ENCODE measurements at places on chromosomes 4 and X.

DNA sequence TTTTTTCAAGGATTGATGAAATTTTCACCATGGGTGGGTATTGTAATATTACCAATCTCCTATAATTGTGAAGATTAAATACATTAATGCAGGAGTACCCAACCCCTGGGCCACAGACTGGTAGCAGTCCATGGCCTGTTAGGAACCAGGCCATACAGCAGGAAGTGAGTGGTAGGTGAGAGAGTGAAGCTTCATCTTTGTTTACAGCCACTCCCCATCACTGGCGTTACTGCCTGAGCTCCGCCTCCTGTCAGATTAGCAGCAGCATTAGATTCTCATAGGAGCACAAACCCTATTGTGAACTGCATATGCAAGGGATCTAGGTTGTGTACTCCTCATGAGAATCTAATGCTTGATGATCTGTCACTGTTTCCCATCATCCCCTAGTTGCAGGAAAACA lies 15.1 kb downstream of the RAPGEF2 start:
- no peak for DNase-seq

- DNase-seq: no peak
These were observed 637 bp downstream of the AMER1 start for GRCh38 chrX:64204701-64205440.

DNA sequence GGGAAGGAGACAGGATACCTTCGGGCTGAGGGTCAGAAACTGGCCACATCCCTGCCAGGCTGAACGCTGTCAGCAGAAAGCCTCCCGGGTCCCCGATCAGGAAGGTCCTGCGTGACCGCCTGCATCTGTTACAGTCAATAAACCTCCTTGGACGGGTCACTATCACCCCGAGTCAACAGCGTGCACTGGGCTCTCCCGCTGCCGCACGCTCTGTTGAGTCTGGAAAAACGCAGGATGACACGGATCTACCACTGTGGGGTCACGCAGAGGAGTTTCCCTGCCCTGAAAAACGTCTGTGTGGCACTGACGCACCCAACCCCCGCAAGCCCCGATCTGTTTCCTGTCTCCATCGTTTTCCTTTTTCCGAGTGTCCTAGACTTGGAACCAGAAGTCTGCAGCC lies 12.1 kb downstream of the PPP2R3B start:
- DNase-seq: no peak

- no peak for DNase-seq
These were observed 146.2 kb upstream of the NDST4 start for GRCh38 chr4:115259642-115260041.

DNA sequence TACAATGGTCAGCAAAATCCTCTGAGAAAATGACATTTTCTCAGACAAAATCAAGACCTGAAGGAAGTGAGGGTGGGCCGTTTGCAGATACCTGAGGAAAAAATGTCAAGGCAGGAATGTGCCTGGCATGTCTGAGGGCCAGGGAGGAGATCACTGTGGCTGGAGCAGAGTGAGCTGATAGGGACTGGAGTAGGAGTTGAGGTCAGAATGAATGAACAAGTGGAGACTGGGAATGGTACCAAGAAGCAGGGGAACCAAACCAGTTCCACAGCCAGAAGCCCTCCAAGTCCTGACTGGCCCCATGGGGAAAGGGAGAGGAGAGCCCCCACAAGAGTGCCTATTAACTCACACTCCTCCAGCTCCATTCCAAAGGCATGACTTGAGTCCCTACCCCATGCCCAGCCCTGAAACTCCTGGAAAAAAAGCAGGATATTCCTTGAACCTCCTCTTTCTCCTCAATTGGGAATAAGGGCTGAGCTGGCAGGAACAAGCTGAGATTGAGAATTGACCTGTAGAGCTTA lies 41.5 kb downstream of the STEEP1 start:
- DNase-seq: no peak

DNA sequence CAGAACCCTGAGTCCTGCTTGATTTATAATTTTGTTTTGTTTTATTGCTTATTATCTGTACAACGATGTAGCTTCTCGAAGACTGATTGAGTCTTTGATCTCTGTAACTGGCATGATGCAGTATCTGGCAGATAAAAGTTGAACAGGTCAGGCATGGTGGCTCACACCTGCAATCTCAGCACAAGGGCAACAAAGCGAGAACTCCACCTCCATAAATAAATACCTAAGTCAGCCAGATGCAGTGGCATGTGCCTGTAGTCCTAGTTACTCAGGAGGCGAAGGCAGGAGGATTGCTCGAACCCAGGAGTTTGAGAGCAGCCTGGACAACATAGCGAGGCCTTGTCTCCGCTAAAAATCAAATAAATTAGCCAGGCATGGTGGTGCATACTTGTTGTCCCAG lies 15.7 kb upstream of the WDR19 start:
- no peak for DNase-seq

DNA sequence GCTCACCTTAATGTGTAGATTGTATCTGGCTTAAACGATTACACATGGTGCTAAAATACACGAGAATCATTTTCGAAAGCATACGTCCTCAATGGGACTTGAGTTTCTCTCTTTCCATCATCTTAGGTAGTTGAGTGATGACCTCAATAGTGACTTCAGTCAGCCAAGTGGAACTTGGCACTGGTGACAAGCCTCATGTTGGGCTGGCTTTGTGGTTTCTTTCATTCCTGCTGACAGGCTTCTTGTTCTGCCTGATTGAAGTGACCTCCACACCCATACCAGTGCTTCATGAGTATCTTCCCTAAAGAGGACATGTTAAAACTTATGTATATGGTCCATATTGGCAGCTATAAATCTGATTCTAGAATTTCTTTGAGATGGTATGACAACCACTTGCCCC lies 159.1 kb upstream of the WDR1 start:
- no peak for DNase-seq

DNA sequence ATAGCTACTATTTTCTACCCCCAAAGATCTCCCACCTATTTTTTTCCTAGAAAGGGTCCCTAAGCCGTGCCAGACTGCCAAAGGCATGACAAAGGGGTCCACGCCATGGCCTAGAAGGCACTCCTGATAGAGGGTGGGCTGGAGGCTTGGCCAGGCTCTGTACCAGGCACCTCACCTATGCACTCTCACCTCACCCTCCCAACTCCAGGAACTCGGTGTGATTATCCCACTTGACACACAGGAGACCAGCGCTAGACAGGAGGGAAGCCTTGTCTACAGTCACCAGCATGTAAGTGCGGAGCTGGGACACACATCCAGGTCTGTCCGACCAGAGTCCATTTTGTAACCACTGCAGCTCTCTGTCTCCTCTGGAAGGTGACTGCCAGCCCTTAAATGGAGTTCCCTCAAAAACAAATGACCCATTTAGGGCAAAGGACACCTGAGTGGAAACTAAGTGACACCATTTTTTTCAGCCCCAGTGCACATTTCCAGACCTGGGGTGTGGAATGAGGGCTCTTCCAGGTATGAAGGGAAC lies 106.4 kb downstream of the RTL5 start:
- DNase-seq: no peak

DNA sequence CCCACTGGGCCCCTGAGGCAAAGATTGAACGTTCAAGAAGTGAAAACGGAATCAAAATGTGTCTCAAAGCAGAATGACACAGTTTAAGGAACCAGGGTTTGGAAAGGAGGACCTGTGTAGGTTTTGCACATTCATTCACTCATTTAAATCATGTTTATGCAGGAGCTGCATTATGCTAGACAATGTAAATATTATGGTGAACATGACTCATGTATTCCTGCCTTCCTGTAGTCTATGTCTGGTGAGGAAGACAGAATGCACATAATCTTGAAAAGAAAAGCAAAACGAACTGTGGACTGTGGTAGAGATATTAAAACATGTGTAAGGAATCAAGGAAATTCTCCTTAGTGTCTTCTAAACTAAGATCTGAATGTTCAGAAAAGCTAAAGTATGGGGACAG lies 311.8 kb upstream of the SMIM31 start:
- no peak for DNase-seq

- peak; percentile 58 for DNase-seq
These were observed 208.8 kb downstream of the OR13H1 start for GRCh38 chrX:131752493-131753198.

DNA sequence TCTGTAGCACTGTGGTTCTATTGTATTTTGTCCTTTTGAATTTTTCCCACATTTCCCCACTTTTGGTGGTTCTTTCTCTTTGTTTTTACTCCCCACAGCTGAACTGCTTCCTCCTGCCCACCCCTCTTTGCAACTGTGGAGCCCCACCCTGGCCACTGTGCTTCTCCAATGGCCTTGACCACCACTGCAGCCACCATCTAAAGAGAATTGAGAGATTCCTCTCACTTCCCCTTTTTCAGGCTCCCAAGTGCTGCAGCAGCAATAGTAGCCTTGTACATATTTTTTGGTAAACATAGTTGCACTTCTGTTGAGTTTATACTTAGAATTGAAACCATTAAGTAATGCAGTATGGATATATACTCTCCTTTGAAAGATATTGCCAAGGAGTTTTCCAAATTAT lies 51.3 kb upstream of the FRMPD3 start:
- DNase-seq: no peak

DNA sequence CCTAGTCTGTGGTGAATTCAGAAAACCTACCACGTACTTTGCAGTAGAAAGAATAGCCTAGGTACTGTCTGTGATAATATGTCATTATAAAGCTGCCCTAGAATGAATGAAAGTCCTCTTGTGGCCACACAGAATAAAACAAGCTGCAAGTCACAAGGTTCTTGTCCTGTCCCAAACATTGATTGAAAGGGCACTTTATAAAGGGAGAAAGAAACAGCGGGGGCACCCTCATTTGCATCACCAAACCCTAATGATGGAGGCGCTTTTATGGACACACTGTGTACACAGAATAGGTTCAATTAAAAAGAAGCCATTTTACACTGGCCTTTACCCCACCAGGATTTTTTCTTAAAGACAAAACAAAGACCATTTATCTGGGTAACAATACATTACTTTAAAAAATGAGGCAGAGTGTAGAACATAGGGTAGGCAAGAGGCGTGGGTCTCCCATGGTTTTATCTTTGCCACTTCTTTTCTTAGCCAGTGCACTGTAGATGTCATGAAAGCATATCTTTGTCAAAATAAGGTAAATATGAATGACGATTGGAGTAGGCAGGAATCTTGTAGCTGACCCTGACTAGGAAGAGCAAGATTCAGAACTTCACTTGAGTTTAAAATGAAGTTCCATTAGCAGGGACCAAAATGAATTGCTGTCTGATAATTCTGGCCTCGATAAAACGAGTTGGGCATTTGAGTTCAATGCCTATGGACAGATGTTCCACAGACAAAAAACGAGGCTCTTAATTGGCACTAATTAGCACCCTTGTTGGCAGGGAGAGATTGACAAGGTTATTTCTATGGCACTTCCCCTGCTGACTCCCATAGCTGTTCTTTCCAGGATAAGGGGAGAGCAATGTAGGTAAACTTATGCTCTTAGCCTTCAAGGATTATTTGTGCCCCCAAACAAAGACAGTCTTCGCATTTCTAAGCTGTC lies 365.1 kb downstream of the AFF2 start:
- no peak for DNase-seq

DNA sequence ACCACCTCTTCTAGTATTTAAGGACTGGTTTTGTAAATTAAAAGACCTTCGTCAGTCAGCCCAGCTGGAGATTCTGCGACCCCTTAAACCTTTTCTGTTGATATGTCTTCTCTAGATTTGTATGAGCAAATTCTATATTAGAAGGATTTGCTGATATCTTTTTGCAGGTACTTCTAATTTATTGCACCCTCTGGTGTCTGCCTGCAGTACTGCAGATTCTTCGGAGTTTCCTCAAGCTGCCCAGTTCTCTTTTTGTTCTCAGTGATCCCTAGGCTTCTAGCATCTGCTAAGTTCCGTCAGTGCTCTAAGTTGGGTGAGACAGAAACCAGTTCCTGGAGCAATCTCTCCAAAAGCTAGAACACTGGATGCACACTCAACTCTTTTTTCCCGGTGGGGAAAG lies 545.2 kb downstream of the C4orf33 start:
- DNase-seq: no peak

DNA sequence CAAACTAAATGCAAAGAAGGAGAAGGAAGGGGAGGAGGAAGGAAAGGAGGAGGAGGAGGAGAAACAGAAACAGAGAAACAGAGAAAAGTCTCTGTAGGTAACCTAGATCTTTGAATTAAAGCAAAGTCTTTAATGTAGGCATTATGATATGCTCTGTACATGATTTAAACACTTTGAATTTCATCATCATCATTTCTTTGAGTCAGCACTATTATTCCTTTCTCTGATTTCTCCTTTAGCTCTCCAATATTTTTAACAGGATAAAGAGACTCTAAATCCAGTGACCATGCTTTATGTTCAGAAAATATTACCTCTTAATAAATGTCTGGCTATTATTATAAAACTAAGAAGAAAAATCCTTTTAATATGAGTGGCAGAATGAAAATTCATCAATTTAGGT lies 124.3 kb downstream of the ANTXR2 start:
- no peak for DNase-seq

DNA sequence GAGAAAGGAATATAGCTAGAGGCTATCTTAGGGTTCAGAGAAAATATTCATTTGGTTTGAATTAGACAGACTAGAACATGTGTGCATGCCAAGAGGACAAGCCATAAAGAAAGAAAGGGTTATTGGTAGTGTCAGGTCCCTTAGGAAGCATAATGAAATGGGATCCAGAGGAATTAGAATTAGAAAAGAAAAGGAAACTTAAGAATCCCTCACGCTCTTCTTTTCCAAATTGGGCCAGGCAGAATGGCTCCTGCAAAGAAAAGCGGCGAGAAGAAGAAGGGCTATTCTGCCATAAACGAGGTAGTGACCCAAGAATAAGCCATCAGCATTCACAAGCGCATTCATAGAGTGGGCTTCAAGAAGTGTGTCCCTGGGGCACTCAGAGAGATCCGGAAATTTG lies 4.9 kb upstream of the ABCG2 start:
- DNase-seq: no peak

DNA sequence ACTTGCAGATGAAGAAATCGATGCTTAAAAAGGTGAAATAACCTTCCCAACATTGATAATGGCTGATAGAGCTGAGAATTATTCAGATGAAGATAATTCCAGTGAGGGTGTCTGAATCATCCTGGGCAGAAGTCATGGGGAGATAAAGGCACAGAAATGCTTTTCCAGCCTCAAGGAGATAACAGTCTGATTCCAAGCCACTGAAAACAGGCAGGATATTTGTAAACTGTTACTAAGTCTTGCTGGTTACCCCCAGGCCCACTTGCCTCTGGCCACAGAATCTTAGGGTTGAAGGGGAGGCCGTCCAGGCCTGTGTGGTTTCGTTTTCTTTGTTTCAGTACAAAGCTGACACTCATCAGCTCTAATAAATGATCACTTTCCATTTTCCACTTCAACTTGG lies 158.5 kb downstream of the SH3KBP1 start:
- DNase-seq: no peak
